ENCODE measurements at places on chromosomes 5 and 9.

DNA sequence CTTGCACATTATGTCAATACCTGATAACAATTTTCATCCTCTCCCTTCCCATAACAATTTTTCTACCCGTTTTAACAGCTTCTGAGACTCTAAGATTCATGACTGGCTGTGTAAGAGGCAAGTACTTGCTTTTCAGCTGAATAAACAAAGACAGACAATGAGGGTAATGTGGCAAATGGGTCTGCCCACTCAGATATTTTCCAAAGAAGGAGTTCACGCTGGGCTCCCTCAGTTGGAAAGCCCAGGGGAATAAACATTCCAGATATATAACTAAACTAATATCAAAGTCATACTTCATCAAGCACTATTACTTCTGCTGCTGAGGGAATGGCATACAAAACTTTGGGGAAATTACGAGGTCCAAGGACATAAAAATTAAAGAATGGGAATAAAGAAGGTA, 24.4 kb downstream of the MEGF9 start:
- DNase-seq = no peak

DNA sequence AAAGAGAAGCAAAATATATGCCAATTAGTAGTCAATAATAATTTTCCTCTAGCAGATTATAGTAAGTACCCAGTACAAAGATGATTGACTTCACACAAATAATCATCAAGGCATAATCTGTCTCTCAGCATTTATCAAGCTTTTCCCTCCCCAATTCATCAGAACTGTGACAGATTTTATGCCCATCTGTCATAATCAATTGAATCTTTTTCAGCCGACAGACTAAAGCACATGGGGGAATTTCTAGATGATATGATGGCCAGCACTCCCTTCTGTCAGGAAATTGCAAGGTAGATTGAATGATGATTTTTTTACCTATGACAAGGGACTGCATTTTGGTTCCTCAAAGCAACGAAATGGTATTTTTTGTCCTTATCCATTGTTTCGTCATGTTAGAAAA, 227.1 kb upstream of the CYLC2 start:
- no peak for DNase-seq

DNA sequence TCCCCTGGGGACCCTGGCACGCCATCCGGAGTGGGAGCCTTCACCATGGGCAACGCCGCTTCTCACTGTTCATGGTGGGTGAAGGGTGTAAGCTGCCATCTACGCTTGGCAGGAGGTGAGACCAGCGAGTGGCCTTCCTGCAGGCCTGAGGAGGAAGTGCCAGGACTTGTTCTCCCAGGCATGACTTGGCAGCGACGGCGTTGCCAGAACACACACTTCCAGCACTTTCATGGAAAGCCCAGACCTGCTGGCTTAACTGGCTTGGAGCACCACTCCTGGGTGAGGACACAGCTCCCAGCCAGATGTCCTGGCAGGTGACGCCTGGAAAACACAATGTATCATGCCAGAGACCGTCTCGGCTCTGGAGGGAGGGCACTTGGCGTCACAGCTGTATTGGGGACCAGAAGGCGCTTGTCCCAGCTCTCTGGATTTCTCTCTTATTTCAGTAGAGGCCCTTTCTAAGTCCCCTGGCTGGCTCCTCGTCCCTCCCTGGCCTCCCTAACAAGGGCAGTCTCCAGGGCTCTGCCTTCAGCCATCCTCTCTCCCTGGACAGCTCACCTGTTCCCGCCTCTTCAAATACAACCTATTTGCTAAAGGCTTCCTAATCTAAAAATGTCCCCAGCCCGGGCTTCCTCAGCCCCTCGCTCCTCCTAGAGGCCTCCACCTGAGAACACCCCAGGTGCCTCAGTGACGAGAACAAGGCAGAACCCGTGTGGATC, 188.3 kb downstream of the OLFM1 start:
- no peak for DNase-seq

DNA sequence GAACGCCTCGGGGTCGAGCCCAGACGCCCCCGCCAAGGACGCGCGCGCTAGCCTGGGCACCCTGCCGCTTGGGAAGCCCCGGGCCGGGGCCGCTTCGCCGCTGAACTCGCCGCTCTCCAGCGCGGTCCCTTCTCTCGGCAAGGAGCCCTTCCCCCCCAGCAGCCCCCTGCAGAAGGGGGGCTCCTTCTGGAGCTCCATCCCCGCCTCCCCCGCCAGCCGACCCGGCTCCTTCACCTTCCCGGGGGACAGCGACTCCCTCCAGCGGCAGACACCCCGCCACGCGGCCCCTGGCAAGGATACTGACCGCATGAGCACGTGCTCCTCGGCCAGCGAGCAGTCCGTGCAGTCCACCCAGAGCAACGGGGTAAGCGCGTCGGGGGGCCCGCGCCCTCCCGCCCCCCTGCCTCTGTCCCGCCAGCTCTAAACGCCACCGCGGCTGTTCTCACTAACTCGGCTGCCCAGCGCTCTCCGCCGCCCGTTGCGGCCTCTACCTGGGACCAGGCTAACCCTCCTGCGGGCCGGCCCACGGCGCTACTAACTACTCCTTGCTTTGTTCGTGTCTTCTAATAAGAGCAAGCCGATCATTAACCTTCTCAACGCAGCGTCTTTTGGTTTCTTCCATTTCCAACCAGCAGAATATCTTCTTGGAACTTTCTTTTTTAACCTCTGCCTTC, 93.6 kb upstream of the OTULINL start:
- DNase-seq = no peak

- DNase-seq = no peak
These were observed 18.1 kb downstream of the ZBTB5 start for GRCh38 chr9:37447111-37447510.

- no peak for DNase-seq
These were observed 33.4 kb downstream of the WDR70 start for GRCh38 chr5:37412515-37412914.

DNA sequence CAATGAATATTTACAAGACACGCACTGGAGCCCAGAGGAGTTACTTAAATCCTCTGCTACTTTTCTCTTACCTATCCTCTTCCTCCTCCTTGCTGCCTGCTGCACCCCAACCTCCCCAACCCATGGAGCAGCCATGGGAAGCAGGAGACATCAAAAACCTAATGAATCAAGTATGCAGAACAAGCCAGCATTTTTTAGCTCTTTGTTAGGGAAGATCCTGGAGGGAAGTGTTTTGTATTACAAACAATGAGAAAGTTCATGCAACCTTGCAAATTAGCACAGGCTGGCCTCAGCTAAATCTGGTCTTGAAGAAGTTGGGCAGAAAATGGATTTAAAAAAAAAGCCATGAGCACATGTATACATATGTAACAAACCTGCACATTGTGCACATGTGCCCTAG, 498.8 kb downstream of the KIF4B start:
- DNase-seq = no peak

DNA sequence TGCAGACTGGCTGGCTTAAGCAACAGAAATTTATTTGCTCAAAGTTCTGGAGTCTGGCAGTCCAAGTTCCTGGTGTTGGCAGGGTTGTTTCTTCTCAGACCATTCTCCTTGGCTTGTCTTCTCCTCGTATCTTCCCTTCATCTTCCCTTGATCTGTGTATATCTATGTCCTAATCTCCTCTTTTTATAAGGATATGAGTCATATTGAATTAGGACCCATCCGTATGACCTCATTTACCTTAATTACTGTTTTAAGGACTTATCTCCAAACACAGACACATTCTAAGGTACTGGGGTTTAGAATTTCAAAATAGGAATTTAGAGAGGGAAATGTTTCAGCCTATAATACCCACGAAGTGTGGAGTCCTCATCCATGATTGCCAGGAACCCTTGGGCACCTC, 13.1 kb upstream of the LPAR1 start:
- DNase-seq = no peak

- DNase-seq = no peak
These were observed 25.9 kb downstream of the PSMB7 start for GRCh38 chr9:124389146-124389939.

GRCh38 chr9:134768709-134769351, 111.8 kb upstream of the FCN2 start:
- DNase-seq = no peak

- no peak for DNase-seq
These were observed 35.5 kb upstream of the ELL2 start for GRCh38 chr5:95996904-95997723.

DNA sequence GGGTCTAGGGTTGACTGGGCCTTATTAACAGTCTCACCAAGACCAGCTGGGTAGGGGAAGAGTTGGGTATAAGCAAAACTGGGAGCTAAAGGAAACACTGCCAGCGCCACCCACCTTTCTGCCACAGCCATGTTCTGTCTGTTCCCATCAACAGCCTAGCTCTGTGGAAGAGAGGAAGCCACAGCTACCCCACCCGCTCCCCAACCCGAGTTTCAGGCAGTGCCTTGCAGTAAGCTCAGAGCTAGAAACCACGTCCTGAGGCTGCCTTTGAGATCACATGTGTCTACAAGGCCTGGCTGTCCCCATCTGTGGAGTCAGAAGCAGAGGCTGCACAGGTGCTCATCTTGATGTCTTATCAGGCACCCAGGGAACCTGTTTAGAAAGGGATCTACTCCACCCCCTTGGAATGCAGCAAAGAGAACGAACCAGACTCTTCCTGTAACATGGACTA, 15.3 kb downstream of the HNRNPH1 start:
- DNase-seq = no peak

- no peak for DNase-seq
These were observed 1.8 kb downstream of the SMIM15 start for GRCh38 chr5:61160497-61160896.

GRCh38 chr9:37969558-37970300, 65.8 kb upstream of the SLC25A51 start:
- no peak for DNase-seq

- DNase-seq = no peak
These were observed 88.9 kb upstream of the CACNA1B start for GRCh38 chr9:137788561-137789294.

GRCh38 chr9:110126986-110127864, 80.7 kb downstream of the C9orf152 start:
- DNase-seq = no peak

GRCh38 chr5:150779397-150780186, 1.0 kb downstream of the SMIM3 start:
- no peak for DNase-seq

GRCh38 chr9:135617538-135617900, 21.8 kb downstream of the GLT6D1 start:
- no peak for DNase-seq

GRCh38 chr9:31103836-31104235, 1280.6 kb upstream of the ACO1 start:
- no peak for DNase-seq

DNA sequence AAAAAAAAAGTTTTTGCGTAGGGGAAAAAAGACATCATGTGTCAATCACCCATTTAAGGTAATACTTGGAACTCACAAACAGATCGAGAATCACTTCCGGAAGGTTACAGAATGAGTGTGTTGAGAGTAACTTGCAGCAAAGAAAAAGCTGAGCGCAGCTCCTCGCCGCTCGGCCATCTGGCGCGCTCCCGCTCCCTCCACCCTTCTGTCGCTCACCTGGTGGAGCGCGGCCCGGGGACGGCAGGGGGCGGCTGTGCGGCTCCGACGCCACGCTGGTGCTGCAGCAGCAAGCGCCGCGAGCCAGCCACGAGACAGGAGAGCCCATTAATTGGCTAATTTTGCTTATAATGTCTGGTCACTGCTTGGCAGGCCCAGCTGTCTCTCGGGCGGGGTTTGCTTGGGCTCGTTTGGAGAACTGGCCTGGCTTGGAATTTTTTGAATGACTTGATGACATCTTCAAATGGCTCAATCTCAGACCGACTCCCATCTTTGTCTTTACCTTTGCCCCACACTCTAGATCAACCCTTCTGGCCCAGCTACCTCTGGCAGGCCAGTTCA, 601.8 kb downstream of the CCDC171 start:
- DNase-seq = no peak

- no peak for DNase-seq
These were observed 101.8 kb downstream of the CCDC192 start for GRCh38 chr5:127804886-127805426.

GRCh38 chr5:147483188-147483790, 26.6 kb downstream of the DPYSL3 start:
- DNase-seq = no peak

DNA sequence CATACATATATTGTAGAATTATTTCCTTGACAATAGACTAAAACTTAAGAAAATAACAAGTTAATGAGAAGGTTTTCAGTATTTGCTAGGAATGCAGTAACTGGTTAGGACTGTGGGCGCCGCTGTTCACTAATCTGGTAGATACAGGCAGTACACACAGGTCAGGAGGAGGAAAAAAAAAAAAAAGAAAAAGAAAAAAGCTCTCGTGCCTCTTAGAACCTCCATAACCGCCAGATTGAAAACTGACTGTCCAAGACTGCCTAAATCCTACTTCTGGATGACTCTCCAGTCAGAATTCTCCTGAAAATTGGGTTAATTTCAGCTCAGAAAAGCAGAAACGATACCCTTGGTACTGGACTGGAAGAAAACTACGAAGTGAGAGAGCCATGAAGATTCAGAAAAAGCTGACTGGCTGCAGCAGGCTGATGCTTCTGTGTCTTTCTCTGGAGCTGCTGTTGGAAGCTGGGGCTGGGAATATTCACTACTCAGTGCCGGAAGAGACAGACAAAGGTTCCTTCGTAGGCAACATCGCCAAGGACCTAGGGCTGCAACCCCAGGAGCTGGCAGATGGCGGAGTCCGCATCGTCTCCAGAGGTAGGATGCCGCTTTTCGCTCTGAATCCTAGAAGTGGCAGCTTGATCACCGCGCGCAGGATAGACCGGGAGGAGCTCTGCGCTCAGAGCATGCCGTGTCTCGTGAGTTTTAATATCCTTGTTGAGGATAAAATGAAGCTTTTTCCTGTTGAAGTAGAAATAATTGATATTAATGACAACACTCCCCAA, at the start of gene PCDHGA1:
Gene PCDHGA1, plus strand, starts transcription at position 216 of the 782 bp plus-strand sequence.
- DNase-seq = no peak

DNA sequence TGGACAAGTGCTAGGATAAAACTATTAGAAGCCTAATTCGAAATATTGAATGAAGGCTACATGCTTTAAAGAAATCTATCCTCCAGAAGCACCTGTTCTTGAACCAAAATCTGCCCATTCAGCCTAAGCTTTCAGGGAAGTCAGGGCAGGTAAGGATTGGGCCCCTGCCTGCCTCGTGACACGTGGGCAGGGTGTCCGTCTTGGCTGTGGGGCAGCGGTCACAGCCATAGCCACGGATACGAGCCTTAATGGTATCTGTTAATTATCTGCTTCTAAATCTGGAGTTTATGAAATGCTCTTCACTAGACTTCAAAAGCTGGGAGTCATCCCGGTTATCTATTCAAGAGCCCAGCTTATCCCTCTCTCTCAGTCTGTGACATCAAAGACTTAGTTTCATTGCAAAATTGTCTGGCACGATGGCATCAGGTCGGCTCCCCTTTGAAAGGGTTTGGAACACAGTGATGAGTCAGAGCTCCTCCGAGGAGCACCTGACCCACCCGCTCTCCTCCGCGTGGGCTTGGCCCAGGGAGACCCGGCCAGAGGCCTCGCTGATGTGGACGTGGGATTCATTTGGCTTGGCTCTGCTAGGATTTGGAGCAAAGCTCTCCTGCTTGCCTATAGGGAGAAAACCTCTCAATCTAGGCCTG, 135.9 kb downstream of the MACROH2A1 start:
- no peak for DNase-seq

Measured in activated T-helper 1 cell treated with anti-CD3 and anti-CD28 coated beads, Interleukin-2, amount 50 U/mL, for 16 hours (primary cell).